ENCODE measurements at places on chromosomes 2 and 18.

DNA sequence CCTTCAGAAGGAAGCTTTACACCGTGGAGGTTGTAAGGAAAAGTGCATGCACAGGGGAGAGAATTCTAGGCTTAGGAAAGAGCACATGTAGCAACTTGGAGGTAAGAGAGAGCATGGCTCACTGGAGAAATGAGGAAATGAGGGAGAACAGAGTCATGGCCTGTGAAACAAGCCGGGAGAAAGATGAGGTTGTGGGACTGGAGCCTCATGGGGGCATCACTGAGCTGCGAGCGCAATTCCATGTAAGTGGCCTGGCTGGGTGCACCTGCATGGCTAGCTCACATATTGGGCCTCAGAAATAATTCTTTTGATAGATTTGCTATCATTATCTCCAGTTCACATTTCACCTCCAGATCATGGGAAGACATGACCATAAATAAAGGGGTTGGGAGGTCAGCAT lies 785.5 kb upstream of the RAB6C start:
- H3K36me3 ChIP-seq, result no peaks in the 10 kb centered on the region
- H3K4me1 ChIP-seq, result no peaks in the 10 kb centered on the region
- DNase-seq, result no peak
- H3K27me3 ChIP-seq, result no peaks in the 10 kb centered on the region
- no peak overlapping the region for H3K27ac ChIP-seq

- H3K27ac ChIP-seq, result no peak overlapping the region
- H3K4me3 ChIP-seq, result no peak overlapping the region
- H3K4me1 ChIP-seq, result peaks cover 19% of the 10 kb centered on the region
- no peak for DNase-seq
Measured at GRCh38 chr2:101717071-101717845, 19.8 kb downstream of the MAP4K4 start.

DNA sequence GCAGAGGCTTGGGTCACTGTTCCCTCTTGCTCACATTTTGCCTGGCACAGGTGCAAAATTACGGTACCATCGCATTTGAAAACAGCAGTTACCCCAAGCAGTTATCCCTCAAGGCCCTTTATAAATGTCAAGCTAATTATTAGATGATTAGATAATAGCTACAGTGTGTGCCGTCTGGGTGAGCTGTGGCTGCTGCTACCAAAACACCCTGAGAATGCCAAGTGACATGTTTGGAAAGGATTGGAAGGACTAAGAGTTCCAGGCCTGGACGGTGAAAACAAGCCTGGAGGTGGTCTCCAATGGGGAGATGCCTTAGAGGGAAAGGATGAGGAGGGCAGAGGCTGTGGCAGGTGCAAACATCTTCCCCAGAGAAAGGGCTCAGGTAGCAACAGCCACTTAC lies 120.6 kb downstream of the CAPN13 start:
- H3K4me1 ChIP-seq, result no peaks in the 10 kb centered on the region
- DNase-seq, result no peak
- no peaks in the 10 kb centered on the region for H3K36me3 ChIP-seq
- H3K27me3 ChIP-seq, result no peaks in the 10 kb centered on the region

GRCh38 chr2:170428868-170429267 lies 250.9 kb downstream of the MYO3B start:
- no peak overlapping the region for H3K27ac ChIP-seq
- no peak overlapping the region for H3K4me3 ChIP-seq
